Stimulated activated CD8-positive, alpha-beta memory T cell treated with anti-CD3 and anti-CD28 coated beads, Interleukin-4, amount 100 ng/mL, for 1 hour (primary cell): ENCODE measurements at places on chromosomes 2 and 18.

DNA sequence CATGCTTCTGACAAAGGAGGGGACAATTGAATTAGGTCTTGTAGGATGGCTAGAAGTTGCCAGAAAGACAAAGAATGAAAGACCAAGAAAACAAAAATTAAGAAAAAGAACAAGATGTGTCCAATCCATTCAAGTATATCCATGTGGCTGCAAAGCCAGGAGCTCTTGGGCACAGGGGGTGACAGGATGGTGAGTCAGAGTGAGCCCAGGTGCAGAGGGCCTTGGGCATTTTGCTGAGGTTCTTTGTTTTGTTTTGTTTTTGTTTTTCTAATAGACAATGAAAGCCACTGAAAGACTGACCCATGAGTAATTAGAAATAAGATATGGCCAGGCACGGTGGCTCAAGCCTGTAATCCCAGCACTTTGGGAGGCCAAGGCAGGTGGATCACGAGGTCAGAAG lies 104.6 kb upstream of the KLHL29 start:
- DNase-seq = no peak

GRCh38 chr2:64626963-64627760 lies 26.6 kb downstream of the SERTAD2 start:
- DNase-seq = no peak

DNA sequence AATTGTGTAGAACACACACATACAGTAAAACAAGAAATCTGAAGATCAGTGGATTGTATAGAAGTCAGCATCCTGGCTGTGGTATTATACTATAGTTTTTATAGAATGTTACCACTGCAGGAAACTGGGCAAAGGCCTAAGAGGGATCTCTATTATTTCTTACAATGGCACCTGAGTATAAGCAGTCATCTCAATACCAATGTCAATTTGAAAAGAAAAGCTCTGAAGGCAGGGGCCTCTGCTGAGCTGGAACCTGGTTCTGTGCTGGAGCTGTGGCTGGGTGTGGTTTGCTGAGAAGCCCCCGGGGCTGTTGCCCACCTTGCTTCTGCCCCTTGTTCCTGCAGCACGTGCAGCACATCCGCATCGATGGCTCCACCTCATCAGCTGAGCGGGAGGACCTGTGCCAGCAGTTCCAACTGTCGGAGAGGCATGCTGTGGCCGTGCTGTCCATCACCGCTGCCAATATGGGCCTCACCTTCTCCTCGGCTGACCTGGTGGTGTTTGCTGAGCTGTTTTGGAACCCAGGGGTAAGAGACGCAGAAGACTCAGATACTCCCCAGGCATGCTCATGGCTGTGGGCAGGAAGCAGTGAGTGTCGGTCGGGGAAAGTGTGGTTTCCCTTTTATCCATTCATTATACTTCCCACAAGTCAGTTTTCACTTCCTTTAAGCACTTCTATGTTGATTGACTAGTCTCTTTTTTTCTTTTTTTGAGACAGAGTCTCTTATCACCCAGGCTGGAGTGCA lies 23.5 kb upstream of the RPL37A start:
- DNase-seq = no peak

GRCh38 chr18:45688833-45689232 lies 35.1 kb upstream of the SLC14A1 start:
- peak; percentile 44 for DNase-seq

DNA sequence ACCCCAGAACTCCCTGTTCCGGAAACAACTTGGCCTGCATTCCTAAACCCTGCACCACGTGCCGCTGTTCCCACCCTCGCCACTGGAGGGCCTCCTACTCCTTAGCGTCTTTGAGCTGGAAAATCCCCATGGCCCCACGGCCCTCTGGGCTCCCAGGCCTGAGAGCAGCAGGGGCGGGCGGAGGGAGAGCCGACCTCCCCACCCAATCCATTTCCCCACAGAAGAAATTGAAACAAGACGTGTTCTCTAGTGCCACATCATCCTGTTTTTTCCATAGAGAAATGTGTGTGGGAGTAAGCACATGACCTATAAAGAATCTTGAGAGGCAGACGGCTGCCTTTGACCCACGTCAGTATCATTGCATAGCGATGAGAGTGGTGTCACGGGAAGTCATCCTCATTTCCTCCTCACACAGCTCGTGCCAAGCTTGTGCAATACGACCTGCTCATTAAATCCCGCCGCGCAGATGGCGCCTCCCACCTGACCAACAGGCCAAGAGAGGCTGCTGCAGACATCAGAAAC lies 79.2 kb downstream of the LAMA1 start:
- DNase-seq = no peak
